ENCODE measurements at places on chromosomes 5 and 9.

GRCh38 chr5:157651623-157652376 is 438 bp downstream of the SOX30 start:
- no peak for DNase-seq

DNA sequence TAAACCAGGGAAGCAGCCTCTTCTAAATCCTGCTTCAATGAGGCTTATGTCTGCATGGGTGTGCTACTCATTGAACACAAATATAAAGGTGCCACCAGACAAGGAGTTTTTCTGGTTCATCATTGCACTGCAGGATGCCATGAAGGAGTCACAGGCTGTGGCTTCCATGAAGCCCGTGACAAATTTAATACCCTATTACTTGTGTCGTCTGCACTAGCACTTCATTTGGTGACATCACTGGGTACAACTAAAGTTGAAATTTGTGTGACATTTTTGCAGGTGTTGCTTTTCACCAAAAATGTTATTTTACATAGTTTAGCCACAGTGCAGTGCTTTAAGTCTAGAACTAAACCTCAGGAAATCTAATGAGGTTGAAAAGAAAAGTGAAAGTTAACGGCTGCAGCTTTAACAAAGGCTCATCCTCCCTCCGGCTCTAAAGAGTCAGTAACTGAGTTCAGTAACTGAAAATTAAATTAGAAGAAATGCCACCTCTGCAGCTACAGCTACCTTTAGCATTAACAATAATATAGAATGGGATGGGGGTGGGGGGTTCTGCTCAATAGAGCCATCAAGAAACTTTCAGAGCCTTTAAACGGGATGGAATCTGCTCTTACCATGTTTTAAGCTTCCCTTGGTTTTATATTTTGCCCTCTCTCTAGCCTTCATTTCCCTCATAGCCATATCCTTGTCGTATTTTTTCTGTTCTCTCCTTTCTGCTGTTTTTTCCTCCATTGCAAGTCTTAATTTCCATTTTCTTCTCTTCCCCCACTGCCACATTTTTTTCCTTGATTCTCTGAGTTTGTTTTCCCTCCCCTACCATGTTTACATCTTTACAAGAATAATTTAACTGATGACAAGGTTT is 233.8 kb upstream of the TMEM161B start:
- DNase-seq = no peak

GRCh38 chr5:80569086-80569960 is 757 bp downstream of the ANKRD34B start:
- DNase-seq = no peak

- no peak for DNase-seq
Measured at GRCh38 chr9:127796852-127797370, 5.8 kb upstream of the FPGS start.

DNA sequence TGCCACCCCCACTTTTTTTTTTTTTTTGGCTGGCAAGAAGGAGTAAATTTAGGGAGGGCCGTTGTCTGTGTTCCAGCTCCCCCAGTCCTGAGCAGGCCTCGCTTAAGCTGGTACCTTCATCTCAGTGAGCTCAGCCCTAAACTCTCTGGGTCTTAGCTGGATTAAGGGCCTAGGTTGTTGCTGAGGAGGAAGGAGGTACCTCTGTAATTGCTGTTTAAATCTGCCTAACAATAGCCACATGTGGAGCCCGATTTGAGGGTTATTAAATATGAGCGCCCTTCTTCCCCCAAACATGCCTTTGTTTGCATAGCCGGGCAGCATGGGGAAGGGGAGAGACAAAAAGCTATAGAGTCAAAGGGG is 179.0 kb upstream of the PITX1 start:
- DNase-seq = no peak

DNA sequence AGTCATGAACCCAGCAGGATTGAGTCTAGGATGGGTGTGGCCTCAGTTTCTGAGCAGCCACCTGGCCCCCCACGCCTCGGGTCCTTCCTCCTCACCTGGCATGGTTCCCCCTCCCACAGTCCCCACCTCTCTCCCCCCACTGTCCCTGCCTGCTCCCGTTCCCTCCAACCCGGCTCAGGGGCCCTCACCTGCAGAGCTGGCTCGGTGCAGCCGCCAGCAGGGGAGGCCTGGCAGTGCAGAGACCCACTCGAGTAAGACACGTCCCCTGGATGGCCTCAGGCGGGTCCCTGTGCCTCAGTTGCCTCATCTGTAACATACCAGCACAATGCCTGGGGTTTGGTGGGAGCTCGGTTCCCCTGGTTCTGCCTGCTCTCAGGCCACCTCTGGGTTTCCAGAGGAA is 66.2 kb downstream of the NEK6 start:
- DNase-seq = no peak

- no peak for DNase-seq
Measured at GRCh38 chr5:10297646-10298204, 10.0 kb downstream of the CMBL start.

GRCh38 chr9:19785230-19785629 is 3.6 kb downstream of the SLC24A2 start:
- DNase-seq = no peak

GRCh38 chr5:42620579-42621216 is 135.9 kb upstream of the CCDC152 start:
- no peak for DNase-seq

- DNase-seq = no peak
Measured at GRCh38 chr9:120845255-120845654, 2.5 kb upstream of the PSMD5 start.

- no peak for DNase-seq
Measured at GRCh38 chr9:86733929-86734328, 213.4 kb downstream of the GAS1 start.

DNA sequence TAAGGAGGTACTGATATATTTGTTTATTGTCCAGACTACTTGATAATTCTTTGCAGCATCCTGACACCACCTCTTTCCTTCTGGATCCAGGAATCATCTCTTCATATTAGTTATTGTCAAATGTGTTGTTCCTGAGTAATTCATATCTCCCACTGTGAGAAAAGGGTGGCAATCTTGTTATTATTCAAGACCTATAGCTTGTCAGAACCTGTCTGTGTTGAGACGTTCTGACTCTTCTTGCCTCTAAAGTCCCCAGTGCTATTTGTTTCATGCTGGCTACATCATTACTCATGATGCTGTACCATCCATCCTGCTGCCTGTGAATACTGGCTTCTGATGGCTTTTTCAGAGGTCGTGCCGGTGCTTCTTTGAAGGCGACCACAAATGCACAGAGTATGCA is 68.7 kb upstream of the TAF11L2 start:
- DNase-seq = no peak

DNA sequence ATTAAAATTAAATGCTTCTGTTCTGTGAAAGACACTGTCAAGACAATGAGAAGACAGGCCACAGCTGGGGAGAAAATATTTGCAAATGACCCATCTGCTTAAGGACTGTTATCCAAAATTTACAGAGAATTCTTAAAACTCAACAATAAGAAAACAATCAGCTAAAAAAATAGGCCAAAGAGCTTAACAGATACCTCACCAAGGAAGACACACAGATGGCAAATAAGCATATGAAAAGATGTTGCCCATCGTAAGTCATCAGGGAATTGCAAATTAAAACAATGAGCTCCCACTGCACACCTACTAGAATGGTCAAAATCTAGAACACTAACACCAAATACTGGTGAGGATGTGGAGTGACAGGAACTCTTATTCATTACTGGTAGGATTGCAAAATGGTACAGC is 10.3 kb downstream of the WNK2 start:
- DNase-seq = no peak

GRCh38 chr5:171149333-171149732 is 159.7 kb upstream of the TLX3 start:
- DNase-seq = no peak

- peak; percentile 35 for DNase-seq
Measured at GRCh38 chr5:148740966-148741742, 85.3 kb upstream of the ADRB2 start.

DNA sequence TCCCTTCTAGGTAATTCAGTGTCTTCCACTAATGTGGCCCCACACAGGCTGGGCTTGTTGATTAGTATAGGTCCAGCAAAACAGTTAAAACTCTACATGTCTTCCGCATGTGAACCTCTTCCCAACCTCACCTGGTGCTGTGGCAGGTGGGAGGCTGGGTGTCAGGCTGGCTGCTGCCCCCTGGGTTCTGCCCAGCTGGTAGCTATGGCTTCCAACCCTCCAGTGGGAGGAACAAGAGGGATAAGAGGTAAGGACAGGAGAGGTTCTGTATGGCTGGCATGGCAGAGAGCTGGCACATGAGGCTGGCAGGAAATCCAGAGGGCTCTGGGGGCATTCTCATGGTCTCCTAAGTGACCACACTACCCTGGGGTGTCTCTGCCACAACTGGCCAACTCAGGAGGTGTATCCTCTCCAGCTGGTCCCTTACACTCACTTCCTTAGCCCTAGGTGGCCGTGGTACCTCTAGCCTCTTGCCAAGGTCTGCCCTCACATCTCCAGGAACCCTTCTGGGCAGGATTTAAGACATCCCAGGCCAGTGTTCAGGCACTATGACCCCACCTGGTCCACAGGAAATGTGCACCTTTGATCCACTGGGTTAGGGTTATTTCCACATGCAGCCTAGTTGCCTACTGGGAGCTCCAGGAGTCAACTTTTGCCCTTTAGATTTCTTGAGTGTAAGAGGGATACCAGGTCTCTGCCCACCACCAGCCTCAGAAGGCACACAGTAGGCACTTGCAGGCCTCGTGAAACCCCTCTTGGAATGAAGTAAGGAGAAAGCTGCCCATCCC is 41.7 kb downstream of the AHRR start:
- DNase-seq = no peak

GRCh38 chr9:129301941-129302340 is 123.9 kb upstream of the IER5L start:
- no peak for DNase-seq

GRCh38 chr5:43210570-43210969 is 18.5 kb downstream of the NIM1K start:
- DNase-seq = no peak

GRCh38 chr5:136143763-136144162 is 11.1 kb downstream of the SMAD5 start:
- DNase-seq = no peak

- DNase-seq = no peak
Measured at GRCh38 chr9:37056046-37056920, 22.2 kb upstream of the PAX5 start.

DNA sequence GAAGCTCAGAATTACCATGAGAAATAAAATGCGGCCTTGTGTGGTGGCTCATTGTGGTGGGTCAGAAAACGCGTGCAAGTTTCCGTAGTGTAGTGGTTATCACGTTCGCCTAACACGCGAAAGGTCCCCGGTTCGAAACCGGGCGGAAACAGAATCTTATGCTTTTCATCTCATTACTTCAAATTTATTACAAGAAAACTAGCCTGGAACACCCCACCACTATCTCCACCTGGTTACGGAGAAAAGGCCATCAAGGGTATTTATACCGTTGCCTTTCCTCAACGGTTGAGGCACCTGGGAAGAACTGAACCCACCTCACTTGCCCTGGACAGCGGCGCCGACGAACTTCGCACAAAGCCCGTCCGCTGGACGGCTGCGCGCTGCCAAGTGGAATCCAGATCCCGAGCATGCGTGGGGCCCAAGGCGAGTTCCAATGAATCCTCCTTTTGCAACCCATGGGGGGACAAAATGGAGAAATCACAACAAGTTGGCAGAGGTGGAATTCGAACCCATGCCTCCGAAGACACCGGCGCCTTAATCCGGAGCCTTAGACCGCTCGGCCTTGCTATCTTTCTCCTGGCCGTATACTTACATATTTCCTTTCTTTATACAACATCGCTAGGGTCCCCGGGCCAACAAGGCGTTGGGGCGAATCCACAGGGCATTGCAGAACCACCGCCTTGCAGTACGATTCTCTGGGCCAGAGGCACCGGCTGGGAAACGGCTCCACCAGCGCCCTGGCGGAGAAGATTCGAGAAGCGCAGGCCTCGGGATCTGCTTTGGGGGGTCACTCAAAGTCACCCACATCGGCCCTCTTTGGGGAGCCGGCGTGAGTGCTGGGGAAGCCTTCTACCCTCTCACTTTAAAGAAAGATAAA is 16.9 kb downstream of the OR2V2 start:
- no peak for DNase-seq

GRCh38 chr9:102514541-102514940 is 480.6 kb upstream of the CYLC2 start:
- no peak for DNase-seq

GRCh38 chr5:39497322-39497721 is 72.5 kb upstream of the DAB2 start:
- no peak for DNase-seq

GRCh38 chr9:8745347-8745746 is 945.8 kb upstream of the DMAC1 start:
- DNase-seq = no peak

DNA sequence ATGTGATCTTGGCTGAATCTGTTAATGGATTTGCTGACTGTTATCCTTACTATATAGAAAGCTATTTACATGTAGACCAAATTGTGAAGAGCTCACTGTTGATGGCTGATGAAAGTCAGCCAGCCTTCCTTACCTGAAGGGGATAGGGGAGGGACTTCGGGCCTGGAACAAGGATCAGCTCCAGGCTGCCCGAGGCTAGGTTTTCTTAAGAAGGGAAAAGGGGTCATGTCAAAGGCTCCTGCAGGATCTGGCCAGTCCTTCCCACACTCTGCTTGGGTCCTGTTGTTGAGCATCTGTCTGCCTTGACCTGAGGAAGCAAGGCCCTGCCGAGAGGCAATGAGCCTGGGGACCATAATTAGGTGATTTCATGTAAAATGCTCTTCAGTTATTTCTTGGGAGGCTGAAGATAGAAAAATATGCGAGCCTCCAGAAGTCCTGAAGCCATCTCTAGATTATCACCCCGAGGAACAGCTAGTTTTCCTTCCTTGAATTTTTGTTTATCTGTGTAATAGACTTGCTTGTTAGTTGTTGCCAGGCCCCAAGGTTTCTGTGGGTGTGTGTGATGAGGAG is 261.4 kb downstream of the PDZD2 start:
- DNase-seq = no peak

GRCh38 chr9:19788614-19789271 is at the start of gene SLC24A2:
TSS of gene SLC24A2 (minus strand) at chr9:19789037.
- no peak for DNase-seq

- no peak for DNase-seq
Measured at GRCh38 chr5:122517091-122517490, 205.1 kb downstream of the SNCAIP start.

DNA sequence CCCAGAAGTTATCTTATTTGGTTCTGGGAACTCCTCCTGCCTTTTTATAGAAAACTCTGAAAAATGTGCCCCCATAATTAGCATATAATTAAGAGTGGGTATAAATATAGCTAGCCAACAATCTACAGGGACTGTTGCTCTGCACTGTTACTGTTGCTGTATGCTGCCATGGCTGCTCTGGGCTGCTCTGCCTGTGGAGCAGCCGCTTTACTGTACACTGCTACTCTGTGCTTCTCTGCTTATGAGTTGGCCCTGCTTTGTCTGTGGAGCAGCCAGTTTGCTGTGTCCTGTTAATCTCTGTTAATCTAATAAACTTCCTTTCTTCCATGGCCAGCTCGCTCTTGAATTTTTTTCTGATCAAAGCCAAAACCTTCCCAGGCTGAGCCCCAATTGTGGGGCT is 2244.0 kb upstream of the ACO1 start:
- no peak for DNase-seq

- DNase-seq = no peak
Measured at GRCh38 chr9:71756753-71757152, 11.6 kb downstream of the CEMIP2 start.

All from K562 (cell line).